ENCODE measurements at places on chromosomes 4 and X.

- no peak for DNase-seq
These were observed 280.9 kb upstream of the RPS6KA3 start for GRCh38 chrX:20547611-20548051.

DNA sequence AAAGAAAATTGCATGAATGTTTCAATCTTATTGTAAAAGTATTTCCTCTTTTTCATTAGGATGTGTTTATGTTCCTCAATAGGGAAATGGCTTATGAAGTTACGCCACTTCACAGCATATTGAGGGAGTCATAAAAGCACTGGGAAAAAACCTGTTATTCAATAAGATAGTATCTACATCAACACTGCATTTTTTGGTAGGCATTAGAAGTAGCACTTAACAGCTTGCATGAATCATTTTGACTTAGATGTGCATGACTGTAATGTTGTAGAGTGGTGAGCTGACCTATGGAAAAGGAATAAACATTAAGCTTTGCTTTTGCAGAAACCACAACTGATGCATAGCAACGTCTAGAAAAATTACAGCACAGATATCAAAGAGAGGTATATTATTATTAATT is 111.2 kb upstream of the GRXCR1 start:
- no peak for DNase-seq

DNA sequence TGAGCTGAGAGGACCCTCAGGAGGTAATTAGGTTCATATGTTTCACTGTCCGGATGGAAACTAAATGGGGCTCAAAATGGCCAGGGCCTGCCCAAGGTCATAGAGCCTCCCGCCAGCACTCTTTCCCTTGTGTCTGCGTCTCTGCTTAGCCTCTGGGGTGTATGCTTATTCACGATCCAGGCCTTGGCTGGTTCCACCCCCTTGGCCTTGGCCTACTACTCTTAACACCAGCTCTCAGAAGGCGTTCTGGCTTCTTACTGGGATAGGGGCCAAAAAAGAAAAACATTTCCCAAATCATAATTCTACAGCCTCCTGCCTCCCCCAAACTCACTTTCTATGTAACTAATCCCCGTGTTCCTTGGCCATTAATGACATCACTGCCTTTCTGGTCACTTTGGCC is 68.8 kb downstream of the RTL5 start:
- no peak for DNase-seq

GRCh38 chrX:72126048-72126415 is 5.7 kb downstream of the RTL5 start:
- DNase-seq, result no peak

- DNase-seq, result no peak
These were observed 158.4 kb downstream of the CHIC2 start for GRCh38 chr4:53905941-53906377.

Data from stimulated activated CD4-positive, alpha-beta T cell treated with anti-CD3 and anti-CD28 coated beads, Interleukin-1b, Interleukin-23, amount 100 ng/mL, for 1 hour (primary cell).